NCI-H1930 (cell line): ENCODE measurements at places on chromosomes 6 and 20.

DNA sequence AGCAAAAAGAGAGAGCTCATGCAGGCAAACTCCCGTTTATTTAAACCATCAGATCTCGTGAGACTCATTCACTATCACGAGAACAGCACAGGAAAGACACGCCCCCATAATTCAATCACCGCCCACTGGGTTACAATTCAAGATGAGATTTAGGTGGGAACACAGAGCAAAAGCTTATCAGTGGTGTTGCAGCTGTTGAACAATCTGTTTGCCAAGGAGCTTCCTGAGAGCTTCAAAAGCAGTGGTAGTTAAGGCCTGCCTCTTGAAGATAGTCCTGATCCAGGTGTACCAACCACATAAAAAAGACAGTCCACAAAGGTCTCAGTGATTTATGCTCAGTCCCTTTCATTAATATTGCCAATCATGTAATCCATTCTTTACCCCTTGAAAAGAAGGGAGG is 269.4 kb upstream of the IRAK1BP1 start:
- DNase-seq, result no peak

- DNase-seq, result no peak
Observed at GRCh38 chr20:4855097-4855496, 133.4 kb downstream of the PRND start.

GRCh38 chr6:134658596-134658995 is 291.3 kb downstream of the ALDH8A1 start:
- DNase-seq, result no peak

DNA sequence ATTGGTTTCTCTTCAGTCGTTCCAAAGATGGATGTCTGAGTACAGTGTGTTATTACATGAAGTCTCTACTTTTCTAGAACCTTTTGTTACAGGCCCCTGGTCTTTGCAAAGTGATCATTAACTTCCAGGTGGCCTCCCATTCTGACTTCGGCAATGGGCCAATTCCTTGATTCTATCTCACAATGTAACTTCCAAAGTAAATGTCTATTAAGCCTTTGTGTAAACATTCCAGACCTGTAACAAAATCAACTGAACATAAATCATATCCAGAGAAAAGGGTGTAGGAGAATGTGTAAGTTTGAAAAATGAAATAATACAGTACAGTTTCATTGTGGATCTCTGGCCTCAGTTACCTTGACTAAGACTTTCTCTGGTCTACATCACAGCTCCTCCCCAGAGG is 187.8 kb upstream of the JAG1 start:
- no peak for DNase-seq

GRCh38 chr6:105874835-105875626 is 211.1 kb upstream of the PRDM1 start:
- no peak for DNase-seq

DNA sequence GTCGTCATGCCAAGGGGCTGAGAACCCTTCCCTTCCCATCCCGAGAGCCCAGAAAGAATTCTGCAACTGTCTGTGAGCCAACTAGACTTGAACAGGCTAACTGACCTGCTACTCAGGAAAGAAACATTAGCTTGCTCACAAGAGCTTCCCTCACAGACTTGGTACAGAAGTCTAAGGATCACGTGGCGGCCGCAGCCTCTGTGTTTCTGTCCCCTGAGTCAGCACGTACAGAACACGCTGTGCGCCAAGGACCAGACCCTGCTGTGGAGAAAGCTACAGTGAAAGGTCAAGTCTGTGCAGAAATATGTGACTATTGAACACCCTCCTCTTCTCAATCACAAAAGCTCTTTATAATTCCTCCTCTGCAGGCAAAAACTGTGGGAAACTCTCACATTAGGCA is 151.3 kb upstream of the QKI start:
- no peak for DNase-seq

DNA sequence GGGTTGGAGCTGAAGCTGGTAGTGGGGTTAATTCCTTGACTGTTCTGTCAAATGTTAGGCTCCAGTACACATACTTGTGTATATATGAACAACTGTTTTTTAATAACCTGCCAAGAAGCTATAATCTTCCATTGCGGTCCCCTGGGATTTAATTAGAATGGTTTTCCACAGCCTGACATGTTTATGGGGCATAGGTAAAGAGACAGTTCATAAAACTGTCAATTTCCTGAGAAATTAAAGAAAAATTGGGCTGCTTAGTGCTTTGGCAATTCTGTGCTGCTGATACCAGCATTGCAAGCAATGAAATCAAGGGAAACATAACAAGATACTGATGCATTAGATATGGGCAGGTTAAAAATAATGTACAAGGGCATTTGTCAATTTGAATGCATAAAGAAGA is 314.1 kb upstream of the SLC35B3 start:
- no peak for DNase-seq

DNA sequence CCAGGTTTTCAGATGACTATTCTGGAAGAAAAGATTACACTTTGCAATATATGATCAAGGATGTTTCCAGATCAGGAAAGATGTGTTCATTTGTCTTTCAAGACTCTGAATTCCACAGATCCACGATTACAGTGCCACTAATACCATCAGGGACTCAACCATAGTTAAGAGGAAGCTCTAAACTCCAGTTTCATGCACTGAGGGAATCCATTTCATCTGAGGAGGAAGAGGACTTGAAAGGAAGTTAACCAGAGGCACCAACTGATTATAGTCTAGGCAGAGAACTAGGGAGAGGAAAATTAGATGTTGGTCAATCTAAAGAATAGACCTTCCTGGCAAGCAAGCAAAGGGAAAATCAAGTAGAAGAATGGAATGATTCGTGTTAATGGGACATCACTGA is 218.3 kb upstream of the PRDM1 start:
- DNase-seq, result no peak

DNA sequence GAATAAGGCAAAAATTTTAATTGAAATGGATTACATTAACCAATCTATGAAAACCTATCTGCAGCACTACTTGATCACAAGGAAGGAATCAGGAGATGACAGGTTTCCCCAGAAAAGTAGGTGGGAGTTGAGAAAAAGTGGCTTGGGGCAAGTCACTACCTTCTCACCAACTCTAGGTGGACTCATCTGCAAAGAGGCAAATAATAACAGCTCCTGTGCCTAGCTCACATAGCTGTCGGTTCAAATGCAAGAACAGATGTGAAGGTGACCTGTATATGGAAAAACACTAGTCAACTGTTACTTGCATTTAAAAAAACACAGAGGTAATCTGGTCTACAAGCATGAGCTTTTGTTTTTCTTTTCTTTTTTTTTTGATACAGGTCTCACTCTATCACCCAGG is 67.2 kb downstream of the POPDC3 start:
- DNase-seq, result no peak

- no peak for DNase-seq
Observed at GRCh38 chr20:45459606-45460005, 9.9 kb upstream of the WFDC2 start.

DNA sequence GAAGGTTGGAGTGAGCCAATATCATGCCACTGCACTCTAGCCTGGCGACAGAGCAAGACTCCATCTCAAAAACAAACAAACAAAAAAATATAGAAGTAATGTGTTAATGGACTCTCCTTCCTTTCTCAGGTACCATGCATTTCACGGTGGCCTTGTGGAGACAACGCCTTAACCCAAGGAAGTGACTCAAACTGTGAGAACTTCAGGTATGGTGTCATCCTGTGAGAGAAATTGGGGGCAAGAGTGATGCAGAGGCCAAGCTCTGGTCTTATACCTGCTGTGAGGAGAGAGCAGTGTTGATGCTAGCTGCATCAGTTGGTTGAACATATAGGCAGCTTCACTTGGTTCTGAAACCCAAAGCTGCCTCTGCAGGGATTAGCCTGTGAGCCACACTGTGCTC is 6.2 kb downstream of the ITCH start:
- no peak for DNase-seq

GRCh38 chr20:39904476-39905112 is 784.4 kb downstream of the MAFB start:
- no peak for DNase-seq

DNA sequence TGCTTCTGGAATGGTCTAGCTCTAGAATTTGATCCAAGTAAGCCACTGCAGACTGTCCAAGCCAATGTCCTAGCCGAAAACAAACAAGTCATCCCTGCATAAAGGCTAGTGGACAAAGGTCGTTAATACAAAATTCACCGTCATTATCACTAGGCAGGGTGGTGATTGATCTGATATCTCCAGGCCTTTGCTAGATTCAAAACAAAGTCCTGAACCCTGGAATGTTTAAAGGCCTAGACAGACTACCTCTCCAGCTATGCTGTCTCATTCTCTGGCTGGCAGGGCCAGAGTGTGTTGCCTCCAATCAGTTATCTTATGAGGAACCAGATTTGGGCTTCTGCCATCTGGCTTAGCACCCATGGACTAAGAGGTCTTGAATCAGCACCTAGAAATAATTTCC is 38.3 kb downstream of the MAP7 start:
- DNase-seq, result no peak

DNA sequence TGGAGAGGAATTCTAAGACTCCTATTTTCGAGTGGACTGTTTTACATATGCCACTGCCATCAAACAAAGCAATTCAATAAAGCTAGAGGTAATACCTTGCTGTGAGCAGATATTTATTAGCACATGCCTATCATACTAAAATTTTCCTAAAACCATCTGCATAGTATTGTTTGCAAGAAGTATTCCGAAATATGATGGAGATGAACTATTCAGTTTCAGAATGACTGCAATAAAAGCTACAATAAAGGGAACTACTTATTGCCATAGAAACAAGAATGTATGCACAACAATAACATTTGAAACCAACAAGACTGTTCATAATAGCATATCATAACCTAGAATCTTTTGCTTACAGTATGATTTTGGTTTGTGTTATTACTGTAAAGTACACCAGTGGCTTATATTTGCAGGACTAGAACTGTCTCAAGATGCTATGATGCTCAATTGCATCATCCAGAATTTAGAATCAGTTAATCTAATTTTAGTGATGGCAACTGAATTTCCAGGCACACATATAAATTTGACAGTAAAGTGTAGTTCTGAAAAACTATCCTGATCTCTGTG is 144.3 kb downstream of the GRIK2 start:
- no peak for DNase-seq

GRCh38 chr6:107124934-107125348 is 9.6 kb upstream of the BEND3 start:
- no peak for DNase-seq

DNA sequence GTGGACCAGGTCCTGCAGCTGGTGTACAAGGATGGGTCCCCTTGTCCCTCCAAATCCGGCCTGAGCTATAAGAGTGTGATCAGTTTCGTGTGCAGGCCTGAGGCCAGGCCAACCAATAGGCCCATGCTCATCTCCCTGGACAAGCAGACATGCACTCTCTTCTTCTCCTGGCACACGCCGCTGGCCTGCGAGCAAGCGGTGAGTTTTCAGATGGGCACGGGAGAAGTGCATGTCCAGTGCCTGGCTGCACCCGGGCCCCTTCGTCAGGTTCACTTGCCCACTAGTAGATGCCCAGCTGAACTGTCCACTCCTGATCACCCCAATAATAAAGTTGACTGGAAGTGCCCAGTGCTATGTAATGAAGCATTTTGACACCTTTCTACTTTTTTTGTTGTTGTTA is 48.3 kb upstream of the SLC22A1 start:
- no peak for DNase-seq

DNA sequence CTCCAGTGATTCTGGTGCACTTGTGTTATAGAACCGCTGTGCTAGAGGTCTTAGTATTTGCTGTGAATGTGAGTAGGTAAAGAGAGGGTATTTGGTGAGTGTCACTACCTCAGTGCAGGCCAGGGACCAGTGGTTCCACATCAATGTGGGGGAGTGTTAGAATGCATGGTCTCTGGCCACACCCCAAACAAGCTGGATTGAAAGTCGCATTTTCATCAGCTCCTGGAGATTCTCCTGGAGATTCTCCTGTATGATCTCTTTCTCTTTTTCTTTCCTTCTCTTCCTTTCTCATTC is 26.8 kb upstream of the BCAS1 start:
- no peak for DNase-seq

- no peak for DNase-seq
Observed at GRCh38 chr6:24824142-24824938, 25.6 kb upstream of the ARMH2 start.

GRCh38 chr6:105907991-105908390 is 178.1 kb upstream of the PRDM1 start:
- DNase-seq, result no peak

GRCh38 chr6:14255916-14256315 is 138.3 kb downstream of the CD83 start:
- no peak for DNase-seq

GRCh38 chr20:38658879-38659596 is 57.4 kb downstream of the ARHGAP40 start:
- peak; percentile 84 for DNase-seq

GRCh38 chr6:126376682-126377081 is 36.8 kb downstream of the CENPW start:
- no peak for DNase-seq
